ENCODE measurements at places on chromosomes 2 and 18. TPM values are rescaled to one million over a fixed set of nuclear protein-coding genes. Genes with fewer than 3 reads are reported as not detected.

The MROH2A gene
- not detected for total RNA-seq

The PLGLB1 gene
- 11.3 TPM for total RNA-seq

The IL18RAP gene
- total RNA-seq: not detected

The ALPP gene
- total RNA-seq: not detected

The DRC1 gene
- total RNA-seq: not detected

The OBSL1 gene
- total RNA-seq: 19.7 TPM

The PDE1A gene
- total RNA-seq: 0.75 TPM

The FKBP7 gene
- total RNA-seq: 0.37 TPM

The CASP10 gene
- total RNA-seq: 4.8 TPM

The GCG gene
- total RNA-seq: not detected

The BMP10 gene
- not detected for total RNA-seq

The RBM43 gene
- 3.3 TPM for total RNA-seq

The CIB4 gene
- not detected for total RNA-seq

The ADAM17 gene
- total RNA-seq: 18.9 TPM

Measured in transverse colon (tissue), 4 donors.